ENCODE measurements at places on chromosomes 12 and 14.

- DNase-seq: no peak
Observed at GRCh38 chr14:55816225-55816624, 236.2 kb downstream of the KTN1 start.

DNA sequence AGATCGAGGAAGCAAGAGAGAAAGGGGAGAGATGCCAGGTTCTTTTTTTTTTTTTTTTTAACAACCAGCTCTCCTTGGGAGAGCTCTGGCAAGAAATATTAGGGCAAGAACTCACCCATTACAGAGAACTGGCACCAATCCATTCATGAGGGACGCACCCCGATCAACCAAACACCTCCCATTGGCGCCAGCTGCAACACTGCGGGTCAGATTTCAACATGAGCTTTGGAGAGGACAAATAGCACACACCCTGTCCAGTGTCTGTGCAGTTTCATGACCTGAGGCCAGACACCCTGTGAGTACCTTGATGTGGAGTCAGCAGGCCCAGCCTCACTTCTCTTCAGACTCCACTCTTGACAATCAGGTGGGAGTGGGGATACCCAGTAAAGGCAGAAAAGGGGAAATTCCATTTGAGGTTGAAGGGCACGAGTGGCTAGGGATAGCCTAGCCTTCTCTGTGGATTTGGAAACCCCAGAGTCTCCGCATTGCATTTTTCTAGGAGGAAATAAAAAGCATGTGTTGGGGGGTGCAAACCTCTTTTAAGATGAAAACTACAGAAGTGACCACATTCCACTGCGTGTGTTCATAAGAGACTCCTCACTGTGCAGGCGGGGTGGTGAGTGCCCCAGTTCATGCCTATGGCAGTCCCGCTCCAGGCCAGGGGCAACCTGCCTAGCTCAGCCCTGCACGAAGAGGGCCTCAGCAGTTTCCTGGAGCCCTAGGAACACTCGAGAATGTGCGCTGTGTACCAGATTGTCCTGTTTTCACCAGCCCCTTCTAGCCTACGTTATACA is 42.4 kb upstream of the GPATCH2L start:
- no peak for DNase-seq

GRCh38 chr14:106874350-106874749 is 1348.0 kb downstream of the TMEM121 start:
- DNase-seq: no peak

GRCh38 chr14:91387169-91387835 is 30.3 kb downstream of the CCDC88C start:
- DNase-seq: no peak

- no peak for DNase-seq
Observed at GRCh38 chr14:73789989-73790581, 61.5 kb upstream of the PTGR2 start.

DNA sequence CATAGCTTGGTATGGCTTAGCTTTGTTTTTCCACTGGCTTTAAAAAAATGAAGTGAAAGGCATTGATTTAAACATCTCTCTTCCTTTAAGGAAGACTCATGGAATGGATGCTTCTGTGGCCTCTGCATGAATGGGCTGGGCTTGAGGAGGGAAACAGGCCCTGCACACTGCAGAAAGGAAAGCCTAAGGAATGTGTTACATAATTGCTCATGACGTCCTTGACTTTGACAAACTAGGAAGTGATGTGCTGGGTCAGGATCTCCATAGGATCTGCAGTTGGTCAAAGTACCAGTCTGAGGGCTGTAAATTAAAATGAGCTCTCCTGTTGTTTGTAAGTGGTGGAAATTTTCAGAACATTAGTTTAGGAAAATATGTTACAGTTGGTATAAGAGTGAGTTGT is 12.7 kb downstream of the SAMD4A start:
- no peak for DNase-seq

GRCh38 chr12:52027085-52027843 is 20.5 kb downstream of the TAMALIN start:
- DNase-seq: no peak

- DNase-seq: no peak
Observed at GRCh38 chr12:132205271-132206045, 61.2 kb downstream of the NOC4L start.

DNA sequence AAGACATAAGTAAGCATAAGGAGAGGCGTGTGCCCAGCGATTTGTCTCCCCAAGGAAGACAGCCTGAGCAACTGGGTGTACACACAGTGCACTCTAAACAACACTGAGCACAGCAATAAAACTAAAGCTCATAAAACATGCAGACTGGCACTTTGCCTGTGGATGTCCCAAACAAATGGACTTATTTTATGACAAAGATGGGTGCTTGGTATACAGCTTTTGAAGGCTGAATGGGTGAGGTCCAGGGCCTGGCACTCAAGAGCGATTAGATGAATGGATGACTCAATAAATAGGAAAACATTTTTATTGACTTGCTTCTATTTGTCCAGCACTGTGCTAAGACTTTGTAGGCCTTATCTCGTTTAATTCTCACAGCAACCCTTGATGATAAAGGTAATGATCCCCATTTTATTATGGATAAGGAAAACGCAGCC is 28.5 kb downstream of the LGMN start:
- DNase-seq: no peak

DNA sequence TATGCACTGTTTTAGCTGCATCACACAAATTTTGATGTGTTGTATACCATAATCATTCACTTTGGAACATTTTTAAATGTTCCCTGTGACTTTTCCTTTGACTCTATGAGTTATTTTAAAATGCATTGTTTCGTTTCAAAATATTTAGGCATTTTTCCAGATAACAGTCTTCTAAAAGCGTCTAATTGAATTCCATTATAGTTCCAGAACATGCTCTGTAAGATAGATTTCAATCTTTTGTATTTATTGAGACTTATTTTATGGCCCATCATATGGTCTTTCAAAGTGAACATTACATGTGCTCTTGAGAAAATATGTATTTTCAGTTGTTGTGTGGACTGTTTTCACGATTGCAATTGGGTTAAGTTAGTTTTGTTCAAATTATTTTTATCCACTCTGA is 98.7 kb upstream of the ARHGAP5 start:
- no peak for DNase-seq

DNA sequence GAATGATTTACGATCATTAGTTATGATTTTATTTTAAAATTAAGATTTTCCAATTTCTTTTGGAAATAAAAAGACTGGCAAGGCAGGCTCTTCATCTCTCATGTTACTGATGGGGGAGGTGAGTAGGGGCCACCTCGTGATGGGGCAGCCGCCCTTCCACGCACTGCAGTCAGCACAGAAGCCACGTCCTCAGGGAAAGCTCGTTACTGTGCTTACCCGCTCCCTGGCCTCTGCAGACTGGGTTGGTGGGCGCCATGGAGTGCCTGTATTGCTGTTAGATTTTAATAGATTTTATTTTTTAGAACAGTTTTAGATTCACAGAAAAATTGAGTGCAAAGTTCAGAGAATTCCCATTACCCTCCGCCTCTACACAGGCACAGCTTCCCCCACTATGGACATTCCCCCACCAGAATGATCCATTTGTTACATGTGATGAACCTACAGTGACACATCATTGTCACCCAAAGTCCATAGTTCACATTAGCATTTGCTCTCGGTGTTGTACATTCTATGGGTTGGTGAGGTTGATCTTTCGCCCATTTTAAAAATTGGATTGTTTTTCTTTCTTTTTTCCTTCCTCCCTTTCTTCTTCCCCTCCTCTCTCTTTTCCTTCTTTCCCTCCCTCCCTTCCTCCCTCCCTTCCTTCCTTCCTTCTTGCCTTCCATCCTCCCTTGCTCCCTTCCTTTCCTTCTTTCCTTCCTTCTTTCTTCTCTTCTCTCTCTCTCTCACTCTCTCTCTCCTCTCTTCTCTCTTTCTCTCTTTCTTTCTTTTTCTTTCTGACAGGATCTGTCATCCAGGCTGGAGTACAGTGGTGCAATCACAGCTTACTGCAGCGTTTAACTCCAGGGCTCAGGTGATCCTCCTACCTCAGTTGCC is 30.7 kb downstream of the ADGRD1 start:
- no peak for DNase-seq

- DNase-seq: no peak
Observed at GRCh38 chr14:101827286-101827685, 65.8 kb downstream of the PPP2R5C start.

GRCh38 chr14:74586681-74587362 is 25.2 kb downstream of the LTBP2 start:
- DNase-seq: no peak

DNA sequence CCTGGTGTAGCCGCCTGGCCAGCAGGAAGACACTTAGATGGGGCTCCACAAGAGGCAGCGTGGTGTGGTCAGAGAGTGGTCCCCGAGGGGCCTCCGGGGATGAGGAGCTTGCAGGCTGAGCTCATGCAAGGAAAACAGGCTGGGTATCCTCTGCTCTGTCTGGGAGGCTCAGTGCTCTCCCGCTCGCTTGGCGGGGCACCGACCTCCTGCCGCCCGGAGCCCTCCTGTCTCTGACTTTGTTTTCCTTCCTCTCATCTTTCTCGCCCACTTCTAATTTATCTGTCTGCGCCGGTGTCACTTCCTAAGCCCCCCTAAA is 31.3 kb upstream of the DLK1 start:
- DNase-seq: no peak

- DNase-seq: no peak
Observed at GRCh38 chr12:57319678-57320469, 68.9 kb upstream of the STAC3 start.

GRCh38 chr12:131895640-131896079 is 1.2 kb downstream of the ULK1 start:
- no peak for DNase-seq

GRCh38 chr14:59439256-59439965 is 25.8 kb downstream of the GPR135 start:
- DNase-seq: no peak

DNA sequence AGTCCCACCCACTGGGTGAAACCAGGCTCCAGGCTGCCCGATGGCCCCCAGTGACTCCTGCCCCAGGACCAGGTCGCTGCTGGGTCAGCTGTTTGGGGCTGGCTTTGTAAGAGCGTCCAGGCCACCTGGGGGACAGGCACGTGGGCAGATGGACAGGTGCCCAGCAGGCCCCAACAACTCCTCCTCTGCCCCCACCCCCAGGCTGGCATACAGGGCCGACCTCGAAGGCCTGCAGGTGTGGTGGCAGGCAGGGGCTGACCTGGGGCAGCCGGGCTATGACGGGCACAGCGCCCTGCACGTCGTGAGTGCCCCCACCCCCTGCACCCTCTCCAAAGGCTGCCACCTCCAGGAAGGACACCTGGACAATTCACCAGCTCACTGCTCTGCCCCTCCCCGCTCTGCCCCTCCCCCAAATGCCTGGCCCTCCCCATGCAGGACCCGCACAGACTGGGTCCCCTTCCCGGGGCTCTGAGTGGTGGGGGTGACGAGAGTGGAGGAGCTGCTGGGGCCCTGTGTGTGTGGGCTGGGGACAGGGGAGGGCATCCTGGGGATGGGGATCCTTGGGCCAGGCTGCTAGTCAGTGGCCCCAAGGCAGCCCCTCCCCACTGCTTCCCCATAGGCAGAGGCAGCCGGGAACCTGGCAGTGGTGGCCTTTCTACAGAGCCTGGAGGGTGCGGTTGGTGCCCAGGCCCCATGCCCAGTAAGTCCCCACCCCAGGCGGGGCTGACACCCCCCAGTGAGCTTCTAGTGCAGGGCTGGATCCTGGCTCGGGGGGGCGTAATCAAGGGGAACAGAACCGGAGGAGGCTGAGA is 26.0 kb downstream of the ASPG start:
- DNase-seq: no peak

All from NCI-H2171 (cell line).